NCI-H2029 (cell line): ENCODE measurements at places on chromosomes 6 and 20.

GRCh38 chr6:37303891-37304503, 46.1 kb upstream of the TMEM217 start:
- no peak for DNase-seq

- DNase-seq, result peak; percentile 32
These were observed 572 bp downstream of the SLC2A4RG start for GRCh38 chr20:63740070-63740626.

GRCh38 chr6:15247500-15248450, 1.9 kb downstream of the JARID2 start:
- DNase-seq, result peak; percentile 54

DNA sequence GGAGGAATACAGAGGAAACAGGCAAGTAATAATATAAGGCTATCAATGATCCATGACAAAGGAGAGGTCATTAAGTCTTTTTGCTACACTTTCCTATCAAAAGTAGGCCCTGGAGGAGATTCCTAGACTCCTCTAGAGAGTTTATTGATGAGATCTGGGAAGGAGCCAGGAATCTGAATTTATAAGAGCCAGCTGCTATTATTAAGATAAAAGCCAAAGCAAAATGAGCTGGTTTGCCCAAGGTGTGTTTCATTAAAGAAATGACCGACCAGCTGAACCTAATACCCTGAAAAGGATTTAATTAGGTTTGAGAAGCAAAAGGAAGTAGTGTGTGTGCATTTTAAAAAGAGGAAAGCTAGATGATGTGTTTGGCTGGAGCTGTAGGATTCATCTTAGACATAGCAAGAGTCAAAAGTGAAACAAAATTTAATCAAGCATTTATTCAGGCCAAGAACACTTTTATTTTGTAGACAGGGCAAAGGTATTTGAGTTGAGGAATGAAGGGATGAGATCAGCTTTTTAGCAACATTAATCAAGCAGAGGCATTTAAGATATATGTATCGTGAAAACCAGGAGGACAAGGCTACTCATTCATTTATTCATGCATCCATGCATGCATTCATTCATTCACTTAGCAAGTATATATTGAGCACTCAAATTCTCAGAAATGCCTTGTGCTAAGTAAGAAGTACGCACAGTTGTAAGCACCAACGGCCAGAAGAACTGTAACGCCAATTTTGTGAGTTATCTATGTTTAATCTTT, 43.5 kb upstream of the SCAF8 start:
- DNase-seq, result no peak

- no peak for DNase-seq
These were observed 76.2 kb downstream of the CDH26 start for GRCh38 chr20:60034231-60035110.

DNA sequence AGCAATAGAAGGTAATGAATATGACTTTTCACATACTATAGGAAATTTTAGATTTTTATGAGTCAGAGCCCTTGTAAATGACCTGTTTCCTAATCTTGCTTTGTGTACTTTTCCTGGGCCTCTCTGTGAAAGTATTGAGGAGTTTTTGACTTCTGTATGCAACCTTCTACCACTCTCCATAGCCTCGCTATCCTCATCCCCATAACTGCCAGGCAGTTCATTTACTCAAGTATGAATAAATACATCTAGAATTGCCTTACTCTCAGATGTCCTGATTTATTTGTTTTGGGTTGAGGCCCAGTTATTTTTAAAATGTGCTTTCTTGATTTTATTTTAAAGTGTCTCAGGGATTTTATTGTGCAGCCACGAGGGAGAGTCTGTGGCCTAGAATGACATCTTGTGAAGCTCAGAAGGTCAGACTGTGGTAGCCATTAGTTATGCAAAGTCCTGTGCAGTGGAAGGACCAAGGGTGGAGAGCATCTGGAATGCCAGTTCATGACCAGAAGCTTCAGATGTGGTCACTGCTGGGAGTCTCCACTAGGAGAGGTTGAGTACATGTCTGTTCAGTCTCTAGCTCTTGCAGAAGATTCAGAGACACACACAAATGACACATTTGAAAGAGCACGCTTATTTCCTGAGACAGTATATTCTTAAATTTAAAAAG, 346.2 kb upstream of the IMPG1 start:
- DNase-seq, result no peak

GRCh38 chr6:157533048-157533871, 152.3 kb downstream of the ZDHHC14 start:
- DNase-seq, result no peak

- no peak for DNase-seq
These were observed 225.2 kb upstream of the RREB1 start for GRCh38 chr6:6882592-6882991.

- peak; percentile 31 for DNase-seq
These were observed 62.4 kb downstream of the FAM229B start for GRCh38 chr6:112149719-112150263.

- no peak for DNase-seq
These were observed 13.6 kb downstream of the PRRC2A start for GRCh38 chr6:31634131-31634530.

DNA sequence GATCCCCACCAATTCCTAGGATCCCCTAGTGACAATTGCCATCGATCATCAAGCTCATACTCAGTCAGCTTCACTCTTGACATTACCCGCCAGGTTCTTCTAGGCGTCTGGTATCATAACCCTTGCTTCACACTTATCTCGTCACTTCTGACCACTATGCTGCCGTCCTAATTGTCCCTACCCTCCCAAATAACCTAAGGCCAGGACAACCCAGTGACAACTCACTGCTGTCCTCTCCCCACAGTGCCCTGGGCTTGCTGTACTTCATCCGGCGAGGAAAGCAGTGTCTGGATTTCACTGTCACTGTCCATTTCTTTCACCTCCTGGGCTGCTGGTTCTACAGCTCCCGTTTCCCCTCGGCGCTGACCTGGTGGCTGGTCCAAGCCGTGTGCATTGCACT, 3.7 kb downstream of the SYS1 start:
- no peak for DNase-seq
